CD14-positive monocyte (primary cell): ENCODE measurements at places on chromosomes 16 and 17. TPM values are rescaled to one million over a fixed set of nuclear protein-coding genes. Genes with fewer than 3 reads are reported as not detected.
A peak's percentile ranks its signal among the peaks of the same experiment; 100 is the strongest.

GRCh38 chr17:59695945-59696681 is 11.1 kb downstream of the PTRH2 start:
- no peak overlapping the region for H3K4me3 ChIP-seq
- DNase-seq, result no peak
- H3K27ac ChIP-seq, result peak overlapping the region; percentile 70
- H3K36me3 ChIP-seq, result peaks cover 82% of the 10 kb centered on the region

The TNFRSF13B gene
- 0.47 TPM for polyA plus RNA-seq

- H3K27me3 ChIP-seq, result no peaks in the 10 kb centered on the region
- no peaks in the 10 kb centered on the region for H3K36me3 ChIP-seq
Observed at GRCh38 chr16:13436641-13437412, 483.1 kb upstream of the ERCC4 start.

DNA sequence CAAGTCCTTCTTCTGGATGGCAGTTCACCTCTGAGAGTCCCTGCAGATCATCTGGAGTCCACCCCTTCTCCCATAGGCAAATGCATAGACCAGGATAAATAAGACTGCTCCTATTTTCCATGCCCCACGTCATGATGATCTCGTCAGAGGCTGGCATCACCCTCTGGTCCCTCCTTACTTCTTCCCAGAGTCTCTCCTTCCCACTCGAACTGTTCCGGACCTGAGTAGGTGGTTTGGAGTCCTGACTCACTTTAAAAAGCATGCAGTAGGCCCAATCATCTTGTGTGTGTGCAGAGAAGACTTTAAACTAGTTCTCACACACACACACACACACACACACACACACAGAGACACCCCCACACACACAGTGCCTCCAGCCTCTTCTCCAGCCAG is 72.0 kb downstream of the SOX9 start:
- H3K4me3 ChIP-seq, result no peak overlapping the region
- H3K4me1 ChIP-seq, result no peaks in the 10 kb centered on the region
- H3K27me3 ChIP-seq, result no peaks in the 10 kb centered on the region
- no peak for DNase-seq

The MIS12 gene
- polyA plus RNA-seq, result 6.9 TPM

DNA sequence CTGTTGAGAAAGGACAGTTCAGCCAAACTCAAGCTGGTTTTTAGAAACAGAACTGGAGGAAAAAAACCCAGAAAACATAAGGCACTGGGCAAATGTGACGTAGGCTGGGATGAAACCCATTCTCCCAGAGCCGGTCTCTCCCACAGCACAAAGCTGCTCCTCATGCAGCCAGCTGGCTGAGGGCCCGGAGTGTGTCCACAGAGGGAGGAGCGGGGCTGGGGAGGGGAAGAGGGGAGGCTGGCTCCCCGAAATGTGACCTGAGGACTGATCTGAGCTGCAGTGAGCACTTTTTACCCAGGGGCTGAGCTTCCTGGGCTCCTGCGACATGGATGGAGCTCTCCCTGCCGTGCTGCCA is 20.8 kb downstream of the FOXF1 start:
- no peaks in the 10 kb centered on the region for H3K27me3 ChIP-seq
- no peaks in the 10 kb centered on the region for H3K4me1 ChIP-seq
- DNase-seq, result no peak

GRCh38 chr17:49111934-49112333 is 20.6 kb upstream of the B4GALNT2 start:
- H3K27ac ChIP-seq, result no peak overlapping the region
- no peaks in the 10 kb centered on the region for H3K36me3 ChIP-seq
- peaks cover 17% of the 10 kb centered on the region for H3K27me3 ChIP-seq
- H3K4me1 ChIP-seq, result no peaks in the 10 kb centered on the region

DNA sequence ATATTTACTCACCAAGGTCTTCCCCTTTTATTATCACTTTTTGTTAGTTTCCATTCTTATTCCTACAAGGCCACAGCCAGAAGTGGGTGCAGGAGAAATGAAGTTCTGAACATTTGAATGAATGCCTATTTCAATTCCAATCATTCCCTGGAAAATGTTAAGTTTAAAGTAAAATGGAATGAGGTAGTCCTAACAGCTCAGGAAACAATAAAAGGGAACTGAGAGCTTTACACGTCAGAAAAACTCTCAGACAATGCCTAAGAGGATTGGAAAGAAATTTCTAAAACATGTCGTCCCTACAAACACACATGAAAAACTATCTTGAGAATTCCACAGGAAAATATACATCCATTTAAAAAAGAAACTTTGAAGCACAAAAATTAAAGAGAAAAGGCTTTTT is 238.8 kb downstream of the STX8 start:
- no peaks in the 10 kb centered on the region for H3K27me3 ChIP-seq
- DNase-seq, result no peak
- H3K36me3 ChIP-seq, result no peaks in the 10 kb centered on the region
- no peak overlapping the region for H3K4me3 ChIP-seq
- no peaks in the 10 kb centered on the region for H3K4me1 ChIP-seq

DNA sequence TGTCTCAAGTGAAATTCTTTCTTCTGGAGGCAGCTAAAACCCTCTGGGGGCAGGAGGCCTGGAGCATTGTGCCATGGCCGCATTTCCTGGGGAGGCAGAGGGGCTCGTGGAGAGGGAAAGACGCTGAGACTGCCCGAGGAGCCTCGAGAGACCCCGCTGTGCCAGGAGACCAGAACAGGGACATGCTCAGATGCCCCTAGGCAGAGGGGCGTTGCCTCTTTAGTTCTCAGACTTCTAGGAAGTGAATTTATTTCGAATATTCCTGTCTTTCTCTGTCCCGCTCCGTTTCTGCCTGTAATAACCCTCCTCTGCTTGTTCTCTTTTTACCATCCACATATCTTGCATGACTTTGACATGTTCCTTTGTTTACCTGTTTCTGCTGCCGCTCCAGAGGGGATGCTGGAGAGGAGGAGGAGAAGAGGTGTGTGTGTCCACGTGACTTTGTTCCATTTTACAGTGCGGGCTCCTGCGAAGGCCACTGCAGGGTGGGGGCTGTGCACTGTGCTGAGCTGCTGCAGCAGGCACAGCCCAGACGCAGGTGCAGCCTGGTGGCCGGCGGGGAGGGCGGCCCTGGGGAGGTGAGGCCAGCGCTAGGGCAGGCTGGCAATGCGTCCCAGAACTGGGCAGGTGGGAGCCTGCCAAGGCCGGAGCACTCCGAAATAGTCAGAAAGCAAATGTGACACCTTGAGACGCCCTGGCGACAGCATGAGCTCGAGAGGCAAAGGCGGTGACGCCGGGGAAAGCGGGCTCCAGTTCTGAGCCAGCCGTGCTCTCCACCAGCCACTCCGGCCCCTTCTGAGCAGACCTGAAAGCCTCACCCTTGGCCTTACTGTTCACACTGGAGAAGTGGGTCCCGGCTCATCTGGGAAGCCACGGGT is 29.9 kb downstream of the CIBAR2 start:
- no peaks in the 10 kb centered on the region for H3K27me3 ChIP-seq
- H3K4me1 ChIP-seq, result peaks cover 38% of the 10 kb centered on the region
- H3K36me3 ChIP-seq, result peaks cover 76% of the 10 kb centered on the region

The UMOD gene
- polyA plus RNA-seq, result not detected in 2 replicates

GRCh38 chr17:79746889-79747507 is 16.3 kb downstream of the ENPP7 start:
- peaks cover 2% of the 10 kb centered on the region for H3K4me1 ChIP-seq
- DNase-seq, result no peak
- H3K27ac ChIP-seq, result no peak overlapping the region
- no peak overlapping the region for H3K4me3 ChIP-seq

- no peak overlapping the region for H3K4me3 ChIP-seq
- no peaks in the 10 kb centered on the region for H3K27me3 ChIP-seq
- no peaks in the 10 kb centered on the region for H3K4me1 ChIP-seq
Observed at GRCh38 chr16:82454152-82454551, 172.6 kb upstream of the CDH13 start.

The GNGT2 gene
- polyA plus RNA-seq, result 12.2 and 16.0 TPM in 2 replicates

The APPBP2 gene
- polyA plus RNA-seq, result 10.4 TPM

The KRT33B gene
- not detected for polyA plus RNA-seq
